IPS DF 19.7 (cell line): ENCODE measurements at places on chromosomes 11 and 22.
A peak's percentile ranks its signal among the peaks of the same experiment; 100 is the strongest.

DNA sequence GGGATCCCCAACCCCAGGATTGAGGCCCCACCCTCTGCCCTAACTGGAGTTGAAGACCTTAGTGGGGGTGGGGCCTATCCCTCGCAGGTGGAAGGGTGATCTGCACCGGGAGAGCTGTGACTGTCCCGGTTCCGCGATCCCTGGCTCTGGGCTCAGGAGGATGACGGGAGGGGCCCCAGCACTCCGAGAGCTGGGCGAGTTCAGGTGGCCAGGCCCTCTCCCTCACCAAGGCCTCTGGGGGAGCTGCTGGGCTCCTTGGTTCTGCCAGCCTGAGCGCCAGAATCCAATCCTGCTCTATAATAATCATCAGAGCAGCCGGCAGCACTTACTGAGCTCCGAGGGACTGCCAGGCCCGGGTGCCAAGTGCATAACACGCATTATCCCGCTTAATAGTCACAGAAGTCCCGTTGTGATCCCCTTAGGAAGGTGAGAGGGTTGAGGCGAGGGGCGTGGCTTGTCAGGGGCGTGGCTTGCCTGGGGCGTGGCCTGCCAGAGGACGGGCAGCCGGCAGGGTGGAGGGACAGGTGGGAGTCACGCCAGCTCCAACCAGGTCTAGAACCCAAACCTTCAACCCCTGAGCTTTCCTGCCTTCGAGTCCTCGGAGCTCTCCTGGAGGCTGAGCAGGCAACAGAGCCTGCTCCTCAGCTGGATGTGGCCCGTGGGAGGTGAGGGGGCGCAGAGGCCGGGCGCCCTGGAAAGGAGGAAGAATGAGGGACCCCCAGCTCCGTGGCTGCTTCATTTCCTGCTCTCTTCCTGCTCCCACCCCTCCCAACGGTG is 7.3 kb upstream of the SYT7 start:
- no peak for DNase-seq

- DNase-seq: no peak
Observed at GRCh38 chr11:10866893-10867331, 9.1 kb upstream of the ZBED5 start.

DNA sequence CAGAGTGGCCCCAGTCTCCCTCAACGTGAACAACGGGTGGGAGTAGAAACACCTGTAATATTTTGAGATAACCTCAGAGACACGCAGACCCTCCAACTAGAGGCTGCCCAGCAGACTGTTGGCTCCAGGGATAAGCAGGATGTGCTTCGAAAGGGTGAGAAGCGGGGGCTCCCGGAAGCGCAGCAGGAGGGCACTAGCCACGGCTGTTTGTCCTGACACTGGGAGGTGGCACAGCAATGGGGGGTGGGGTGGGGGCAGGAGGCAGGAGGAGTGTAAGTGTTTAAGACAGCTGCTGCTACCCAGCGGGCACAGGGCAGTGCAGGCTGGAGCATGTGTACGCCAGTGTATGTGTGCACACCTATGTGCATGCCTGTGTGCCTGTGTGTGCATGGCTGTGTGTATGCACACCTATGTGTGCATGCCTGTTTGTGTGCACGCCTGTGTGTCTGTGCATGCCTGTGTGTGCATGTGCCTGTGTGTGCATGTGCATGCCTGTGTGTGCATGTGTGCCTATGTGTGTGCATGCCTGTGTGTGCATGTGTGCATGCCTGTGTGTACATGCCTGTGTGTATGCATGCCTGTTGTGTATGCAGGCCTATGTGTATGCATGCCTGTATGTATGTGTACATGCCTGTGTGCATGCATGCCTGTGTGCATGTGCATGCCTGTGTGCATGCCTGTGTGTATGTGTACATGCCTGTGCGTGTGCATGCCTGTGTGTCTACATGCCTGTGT is 154.7 kb downstream of the SHANK2 start:
- no peak for DNase-seq

- DNase-seq: no peak
Observed at GRCh38 chr22:23392420-23393121, 187.5 kb downstream of the IGLL1 start.

GRCh38 chr11:105942921-105943320 is 79.1 kb downstream of the MSANTD4 start:
- no peak for DNase-seq

- no peak for DNase-seq
Observed at GRCh38 chr11:33553486-33553885, 147.1 kb downstream of the C11orf91 start.

- DNase-seq: no peak
Observed at GRCh38 chr11:2574553-2575535, 125.0 kb downstream of the KCNQ1OT1 start.

DNA sequence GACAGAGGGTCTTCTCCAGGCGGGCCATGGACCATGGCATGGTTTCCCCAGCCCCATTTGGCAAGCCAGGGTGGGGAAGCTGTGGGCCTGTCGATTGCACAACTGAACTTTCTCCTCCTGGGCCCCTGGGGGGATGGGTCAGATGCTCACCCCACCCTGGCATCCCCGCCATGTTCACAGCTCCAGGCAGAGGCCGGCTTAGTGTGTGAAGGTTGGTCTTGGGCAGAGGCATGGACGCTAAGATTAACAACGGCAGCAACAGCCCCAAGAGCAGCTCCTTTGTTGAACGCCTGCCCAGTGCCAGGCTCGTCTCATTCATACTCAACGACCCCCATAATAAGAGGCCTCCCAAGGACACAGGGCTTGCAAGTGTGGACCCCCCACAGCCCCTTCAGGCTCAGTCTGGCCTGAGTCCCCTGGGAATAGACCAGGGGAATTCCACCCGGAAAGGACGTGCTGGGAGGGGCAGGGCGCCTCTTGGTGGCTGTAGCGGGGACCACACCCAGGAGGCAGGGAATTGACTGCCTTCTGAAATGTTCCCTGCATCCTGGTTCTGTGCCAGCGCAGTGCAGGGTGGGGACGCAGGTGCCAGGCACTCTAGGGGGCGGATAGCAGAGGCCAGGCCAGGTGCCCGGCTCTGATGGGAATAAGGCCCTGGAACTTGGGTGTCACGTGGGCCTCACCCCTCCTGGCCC is 8.3 kb downstream of the TSPO start:
- no peak for DNase-seq

GRCh38 chr22:17871726-17872458 is 97.6 kb upstream of the BID start:
- no peak for DNase-seq

GRCh38 chr22:21682385-21683175 is 16.8 kb downstream of the PPIL2 start:
- no peak for DNase-seq

DNA sequence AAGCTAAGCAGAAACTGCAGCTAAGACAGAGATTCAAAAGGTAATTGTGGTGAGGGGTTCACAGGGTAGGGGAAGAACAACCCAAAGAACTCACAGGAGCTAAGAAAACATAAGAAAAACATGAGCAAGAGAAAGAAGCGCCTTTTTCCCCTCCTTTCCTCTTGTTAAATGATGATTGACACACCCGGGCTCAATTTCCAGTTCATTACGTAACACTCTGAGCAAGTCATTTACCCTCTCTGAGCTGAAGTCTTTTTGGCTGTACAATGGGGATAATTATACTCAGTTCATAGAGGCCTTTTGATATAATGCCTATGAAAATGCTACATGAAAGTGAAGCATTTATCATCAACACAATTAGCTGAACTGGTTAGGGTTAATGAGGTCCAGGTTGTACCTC is 17.2 kb downstream of the LRP4 start:
- DNase-seq: no peak

DNA sequence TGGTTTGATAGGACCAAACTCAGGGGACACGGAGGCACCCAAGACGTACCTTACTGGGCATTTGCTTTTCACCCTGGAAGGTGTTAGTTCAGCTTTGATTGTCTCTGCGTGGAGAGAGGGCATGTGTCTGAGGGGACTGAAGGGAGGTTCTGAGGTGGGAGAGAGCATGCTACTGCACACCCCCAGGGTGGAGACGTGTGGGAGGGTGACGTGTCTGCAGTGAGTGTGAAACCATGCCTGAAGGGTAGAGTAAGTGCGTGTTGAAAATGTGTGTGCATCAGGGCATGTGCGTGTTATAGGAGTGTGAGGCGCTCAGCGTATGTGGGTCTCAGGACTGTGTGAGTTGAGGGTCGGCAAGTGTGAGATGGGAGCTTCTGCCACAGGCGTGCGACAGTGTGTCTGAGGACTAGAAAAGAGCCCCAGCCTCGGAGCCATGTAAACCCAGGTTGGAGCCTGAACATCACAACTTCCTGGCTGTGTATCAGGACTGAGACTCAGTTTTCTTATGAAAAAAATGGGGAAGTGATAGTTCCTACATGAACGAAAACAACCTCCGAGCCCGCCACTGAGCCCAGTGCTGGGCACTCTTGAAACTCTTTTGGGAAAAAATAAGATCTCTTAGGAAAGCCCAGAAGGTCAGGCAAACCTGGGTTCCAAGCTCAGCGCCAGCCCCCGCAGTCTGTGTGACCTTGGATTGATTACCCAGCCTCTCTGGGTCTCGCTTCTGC is 11.8 kb upstream of the KCNJ11 start:
- DNase-seq: no peak

DNA sequence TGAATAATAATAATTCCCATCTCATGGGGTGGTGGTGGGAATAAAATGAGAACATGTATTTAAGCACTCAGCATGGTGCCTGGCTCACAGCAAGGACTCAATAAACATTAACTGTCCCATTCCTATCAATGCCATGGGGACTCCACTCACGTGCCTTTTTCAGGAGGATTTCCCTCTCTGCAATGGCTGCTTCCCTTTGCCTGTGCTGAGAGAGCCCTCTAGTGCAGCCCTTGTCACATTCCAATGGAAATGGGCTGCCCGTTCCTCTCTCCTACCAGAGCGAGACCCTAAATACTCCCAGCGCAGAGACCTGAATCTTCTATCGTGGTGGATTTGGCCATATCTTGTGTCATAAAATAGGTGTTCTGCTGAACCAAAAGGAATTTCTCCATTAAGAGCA is 621.5 kb upstream of the B3GAT1 start:
- DNase-seq: peak; percentile 82

DNA sequence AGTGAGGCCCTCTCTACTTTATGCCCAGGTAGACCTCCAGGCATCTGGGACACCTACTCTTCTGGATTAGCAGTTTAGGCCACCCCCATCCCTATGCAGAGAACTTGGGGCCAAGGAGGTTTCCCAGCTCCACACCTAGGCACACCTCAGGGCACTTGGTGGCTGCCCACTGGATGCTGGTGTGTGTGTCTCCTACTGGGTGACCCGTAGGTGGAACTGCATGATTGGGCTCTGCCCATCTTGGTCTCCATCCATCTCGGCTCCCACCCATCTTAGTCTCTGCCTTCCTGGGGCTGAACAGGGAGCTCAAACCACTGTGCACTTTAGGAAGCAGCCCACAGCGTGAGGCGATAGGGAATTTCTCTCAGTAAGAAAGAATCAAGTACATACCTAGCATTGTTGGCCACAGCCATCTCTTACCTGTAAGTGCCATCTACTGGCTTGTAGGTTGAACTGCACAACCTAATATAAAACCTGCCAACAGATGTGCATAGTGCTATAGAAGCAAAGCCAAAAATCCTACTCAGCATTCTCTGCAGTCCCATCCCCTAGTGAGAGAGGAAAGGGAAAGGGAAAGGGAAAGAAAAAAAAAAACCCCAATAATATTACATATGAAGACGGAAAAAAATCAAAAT is 61.6 kb upstream of the PTPN5 start:
- DNase-seq: peak; percentile 63

DNA sequence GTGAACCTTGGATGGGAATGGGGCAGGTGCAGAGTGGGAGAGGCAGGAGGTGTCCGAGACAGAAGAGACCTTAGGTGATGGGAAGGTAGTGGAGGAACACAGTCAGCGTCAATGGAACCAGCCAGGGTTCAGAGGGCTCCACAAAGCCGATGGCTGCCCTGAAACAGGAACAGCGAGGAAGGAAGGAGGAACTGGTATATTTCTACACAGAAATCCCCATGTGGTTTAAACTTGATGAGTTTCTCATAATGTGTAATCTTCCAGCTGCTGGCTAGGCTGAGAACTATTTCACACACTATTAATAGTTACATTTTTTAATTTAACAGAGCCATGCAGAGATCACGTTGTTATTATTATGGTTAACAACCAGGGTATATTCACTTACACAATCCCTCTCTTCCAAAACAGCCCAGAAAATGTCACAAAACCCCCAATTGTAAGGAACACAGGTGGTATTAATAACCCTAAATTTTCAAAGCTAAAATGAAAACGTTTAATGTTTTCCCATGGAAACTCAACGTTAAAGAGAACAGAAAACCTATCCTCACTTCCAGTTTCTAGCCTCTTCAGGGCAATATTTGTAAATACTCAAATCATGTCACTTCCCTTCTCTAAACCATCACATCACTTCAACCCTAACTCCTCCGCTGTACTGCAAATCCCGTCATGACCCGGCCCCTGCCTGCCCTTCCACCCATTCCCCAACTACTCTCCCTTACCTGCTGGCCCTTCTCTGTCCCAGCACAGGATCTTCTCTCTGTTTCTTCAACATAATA is 74.5 kb upstream of the ARFGAP3 start:
- DNase-seq: no peak

DNA sequence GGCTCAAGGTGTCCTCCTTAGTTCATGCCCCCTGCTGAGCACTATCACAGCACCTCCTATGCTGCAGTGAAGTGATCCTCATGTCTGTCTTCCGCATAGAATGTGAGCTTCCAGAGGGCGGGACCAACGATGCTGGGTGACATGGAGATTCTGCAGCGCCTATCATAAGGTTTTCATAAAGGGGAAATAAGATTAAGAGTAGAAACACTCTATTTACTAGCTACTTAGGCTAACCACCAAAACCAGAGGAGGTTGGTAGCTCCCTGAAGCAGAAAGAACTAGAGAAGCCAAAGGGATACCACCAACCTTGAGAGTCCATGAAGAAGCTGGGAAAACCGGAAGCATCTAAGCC is 39.3 kb upstream of the POU2AF1 start:
- DNase-seq: no peak

- no peak for DNase-seq
Observed at GRCh38 chr11:11351042-11351586, 1.9 kb downstream of the CSNK2A3 start.

DNA sequence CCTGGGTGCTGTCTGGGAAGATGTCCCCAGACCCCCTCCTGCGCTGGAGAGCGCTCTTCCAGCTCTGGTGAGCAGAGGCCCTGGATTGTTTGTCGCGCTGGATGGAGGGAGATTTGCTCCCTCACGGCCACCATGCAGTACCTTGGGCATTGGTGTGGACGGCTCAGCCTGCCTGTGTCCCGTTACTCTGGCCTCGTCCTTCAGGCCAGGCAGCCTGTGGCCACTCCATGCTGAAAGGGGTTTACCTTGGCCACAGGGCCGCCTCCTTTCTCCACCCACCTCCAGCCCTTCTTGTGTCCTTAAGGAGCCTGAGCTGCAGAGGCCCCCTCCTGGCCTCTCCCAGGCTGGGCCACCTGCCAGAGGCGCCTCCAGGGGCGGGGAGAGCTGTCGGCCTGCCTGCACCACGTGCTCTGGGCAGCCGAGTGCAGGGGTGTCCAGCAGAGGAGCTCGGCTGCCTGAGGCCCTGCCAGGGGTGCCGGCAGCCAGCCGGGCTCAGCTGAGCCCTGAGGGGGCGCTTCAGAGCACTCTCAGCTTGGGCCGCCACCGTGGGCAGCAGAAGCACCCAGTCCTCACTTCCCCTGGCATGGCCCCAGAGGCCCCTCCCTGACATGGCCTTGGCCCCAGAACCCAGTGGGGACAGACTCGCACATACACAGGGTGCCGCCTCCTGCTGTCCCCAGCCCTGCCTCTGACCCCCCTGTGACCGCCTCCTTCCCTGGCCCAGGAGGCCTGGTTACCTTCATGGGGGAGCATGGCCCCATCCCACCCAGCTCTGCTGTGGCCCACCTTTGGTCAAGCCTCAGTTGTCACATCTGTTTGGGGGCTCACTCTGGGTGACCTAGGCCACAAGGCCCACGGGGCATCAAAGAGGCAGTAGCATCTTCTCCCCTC is 3.4 kb downstream of the CCND1 start:
- no peak for DNase-seq
